ENCODE measurements at places on chromosomes 7 and 10.

GRCh38 chr10:23344241-23344841, at the start of gene C10orf67:
C10orf67 (minus strand) TSS chr10:23344797; CDS start chr10:23344774, 23 bp downstream.
- DNase-seq = peak; percentile 40

DNA sequence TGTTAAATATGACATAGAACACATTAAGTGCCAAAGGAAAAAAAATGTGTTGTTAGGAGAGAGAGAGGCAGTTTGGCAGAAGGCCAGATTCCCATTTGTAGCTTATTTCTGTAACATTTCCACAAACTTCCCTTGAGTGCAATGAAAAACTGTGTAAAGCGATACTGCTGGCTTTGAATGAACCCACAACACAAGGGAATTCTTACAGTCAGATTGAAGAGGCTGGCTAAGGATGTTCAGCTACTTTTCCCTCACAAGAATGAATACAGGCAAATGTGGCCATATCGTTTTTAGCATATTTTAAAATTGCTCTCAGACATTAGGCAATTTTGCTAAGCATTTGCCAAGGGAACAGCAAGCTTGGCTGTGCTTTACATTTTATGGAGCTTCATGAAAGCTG, 614.1 kb upstream of the FZD8 start:
- no peak for DNase-seq

- DNase-seq = no peak
Observed at GRCh38 chr10:71354776-71355175, 35.7 kb downstream of the SLC29A3 start.

DNA sequence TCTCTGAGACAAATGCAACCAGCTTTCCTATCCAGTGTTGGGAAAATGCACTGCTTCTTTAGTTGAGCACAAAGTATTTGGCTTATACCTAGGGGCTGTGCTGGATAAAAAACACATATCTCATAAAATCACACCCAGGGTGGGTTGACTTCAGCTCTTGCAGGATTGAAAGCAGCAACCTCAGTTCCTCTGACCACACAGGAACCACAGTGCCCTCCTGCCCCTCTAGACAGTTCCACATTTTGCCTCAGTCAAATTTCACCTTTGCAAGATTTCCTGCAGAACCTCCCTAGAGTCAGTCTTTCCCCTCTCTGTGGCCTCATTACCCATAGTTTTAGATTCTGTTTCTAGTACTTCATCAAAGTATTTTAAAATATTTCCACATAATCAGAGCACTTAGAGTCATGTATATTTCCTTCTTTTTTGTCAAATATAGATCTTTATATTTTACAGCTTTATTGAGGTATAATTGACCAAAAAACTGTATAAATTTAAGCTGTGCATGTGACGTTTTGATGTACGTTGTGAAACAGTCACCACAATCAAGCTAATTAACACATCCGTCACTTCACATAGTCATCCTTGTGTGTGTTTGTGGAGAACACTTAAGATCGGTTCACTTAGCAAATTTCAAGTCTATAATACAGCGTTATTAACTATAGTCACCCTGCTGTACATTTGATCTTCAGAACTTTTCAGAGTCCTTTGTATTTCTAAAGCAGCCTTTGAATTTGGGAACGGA, 37.0 kb upstream of the EGR2 start:
- no peak for DNase-seq

GRCh38 chr7:43591558-43592180, 8.8 kb downstream of the STK17A start:
- no peak for DNase-seq

GRCh38 chr7:91045606-91046005, 218.6 kb upstream of the FZD1 start:
- no peak for DNase-seq

- DNase-seq = no peak
Observed at GRCh38 chr10:132519382-132520176, 18.0 kb upstream of the INPP5A start.

DNA sequence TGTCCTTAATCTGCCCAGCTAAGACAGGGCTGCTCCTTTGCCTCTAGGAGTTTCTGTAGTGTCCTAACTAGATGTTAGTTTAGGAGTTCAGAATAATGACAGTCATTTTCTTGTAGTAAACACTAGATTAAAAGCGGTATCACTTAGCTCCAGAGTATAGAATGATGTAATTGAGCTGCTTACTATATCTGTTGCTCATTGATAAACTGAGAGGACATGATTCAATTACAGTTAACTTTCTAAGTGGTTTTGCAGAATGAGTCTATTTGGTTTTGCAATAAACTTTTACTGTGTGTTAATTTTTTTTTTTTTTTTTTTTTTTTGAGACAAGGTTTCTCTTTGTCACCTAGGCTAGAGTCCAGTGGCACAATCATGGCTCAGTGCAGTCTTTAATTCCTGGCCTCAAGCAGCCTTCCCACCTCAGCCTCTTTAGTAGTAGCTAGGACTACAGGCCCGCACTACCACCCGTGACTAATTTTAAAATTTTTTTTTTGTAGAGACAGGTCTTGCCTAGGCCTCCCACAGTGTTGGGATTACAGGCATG, 1.8 kb downstream of the STMP1 start:
- no peak for DNase-seq

- no peak for DNase-seq
Observed at GRCh38 chr10:96576277-96576980, 10.4 kb downstream of the TM9SF3 start.
